ENCODE measurements at places on chromosomes 16 and 17.
A peak's percentile ranks its signal among the peaks of the same experiment; 100 is the strongest.

DNA sequence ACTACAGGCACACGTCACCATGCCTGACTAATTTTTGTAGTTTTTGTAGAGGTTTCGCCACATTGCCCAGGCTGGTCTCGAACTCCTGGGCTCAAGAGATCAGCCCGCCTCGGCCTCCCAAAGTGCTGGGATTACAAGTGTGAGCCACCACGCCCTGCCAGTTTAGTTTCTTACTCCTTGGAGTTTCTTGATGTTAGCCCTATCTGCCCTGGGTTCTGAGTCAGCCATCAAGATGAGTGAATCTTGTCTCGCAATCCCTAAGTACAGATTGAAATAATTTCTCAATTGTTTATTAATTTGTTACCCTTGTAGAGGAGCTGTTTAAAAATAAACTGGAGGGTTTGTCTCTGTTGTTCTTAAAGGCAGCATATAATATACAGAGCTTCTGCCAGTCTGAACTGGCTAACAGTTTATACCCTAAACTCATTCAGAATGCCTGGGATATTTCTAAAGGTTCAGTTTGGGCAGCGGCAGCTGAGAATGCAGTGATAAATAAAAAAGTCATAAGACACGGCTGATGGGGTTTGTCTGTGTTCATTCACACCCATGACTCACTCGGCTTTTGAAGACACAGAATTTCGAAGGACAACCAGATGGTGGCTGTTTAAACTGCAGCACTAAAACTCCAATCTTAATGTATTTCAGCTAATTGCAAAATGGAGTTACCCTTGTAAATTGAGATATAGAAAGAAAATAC is 39.6 kb downstream of the GPRC5B start:
- no peaks in the 10 kb centered on the region for H3K27me3 ChIP-seq
- H3K4me3 ChIP-seq: no peak overlapping the region
- H3K4me1 ChIP-seq: no peaks in the 10 kb centered on the region
- DNase-seq: no peak

- H3K4me3 ChIP-seq: no peak overlapping the region
- peaks cover 76% of the 10 kb centered on the region for H3K4me1 ChIP-seq
- peak overlapping the region; percentile 96 for H3K27ac ChIP-seq
Observed at GRCh38 chr16:50683689-50684374, 2.7 kb upstream of the SNX20 start.

- no peaks in the 10 kb centered on the region for H3K36me3 ChIP-seq
- no peaks in the 10 kb centered on the region for H3K27me3 ChIP-seq
- H3K4me3 ChIP-seq: no peak overlapping the region
- no peaks in the 10 kb centered on the region for H3K4me1 ChIP-seq
- H3K27ac ChIP-seq: no peak overlapping the region
Observed at GRCh38 chr17:34816848-34817247, 144.4 kb downstream of the CCT6B start.

- no peaks in the 10 kb centered on the region for H3K27me3 ChIP-seq
Observed at GRCh38 chr17:80312621-80313135, 52.0 kb downstream of the RNF213 start.

DNA sequence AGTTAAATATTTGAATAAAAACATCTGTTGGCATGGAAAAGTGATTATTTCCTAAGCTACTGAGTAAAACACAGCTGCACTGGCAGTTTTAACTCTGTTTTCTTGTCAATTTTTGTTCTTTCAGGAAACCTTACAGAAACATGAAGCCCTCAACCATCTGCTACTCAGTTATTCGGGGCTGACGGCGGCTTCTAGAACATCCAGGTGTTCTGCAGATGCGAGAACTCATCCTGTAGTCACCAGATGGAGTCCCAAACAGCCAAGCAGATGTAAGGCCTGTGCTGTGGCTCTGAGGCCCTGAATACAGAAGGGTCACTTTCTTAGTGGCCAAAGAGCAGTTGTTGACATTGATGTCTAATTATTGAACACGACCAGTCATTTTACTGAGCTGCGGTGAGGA is 15.5 kb downstream of the ARSG start:
- H3K27ac ChIP-seq: no peak overlapping the region
- no peaks in the 10 kb centered on the region for H3K36me3 ChIP-seq
- H3K4me3 ChIP-seq: no peak overlapping the region
- no peaks in the 10 kb centered on the region for H3K4me1 ChIP-seq
- no peaks in the 10 kb centered on the region for H3K27me3 ChIP-seq
- DNase-seq: no peak

GRCh38 chr17:7513850-7514419 is 29.8 kb downstream of the POLR2A start:
- H3K27me3 ChIP-seq: no peaks in the 10 kb centered on the region
- H3K36me3 ChIP-seq: peaks cover 6% of the 10 kb centered on the region
- no peak for DNase-seq
- H3K4me3 ChIP-seq: no peak overlapping the region

DNA sequence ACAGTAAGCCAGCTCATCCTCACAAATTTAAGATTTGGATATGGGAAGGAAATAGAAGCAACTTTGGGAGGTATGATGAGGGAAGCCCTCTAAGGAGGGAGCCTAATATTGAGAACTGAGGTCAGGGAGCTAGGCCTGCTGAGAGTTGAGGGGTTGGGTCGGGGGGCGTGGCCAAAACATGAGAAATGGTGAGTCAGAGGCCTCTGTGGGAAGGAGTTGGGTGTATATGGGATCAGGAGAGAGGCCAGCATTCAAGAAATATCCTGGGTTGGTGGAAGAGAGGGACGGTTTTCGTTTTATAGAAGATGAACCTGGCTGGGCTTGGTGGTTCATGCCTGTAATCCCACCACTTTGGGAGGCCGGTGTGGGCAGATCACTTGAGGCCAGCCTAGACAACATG is 48.4 kb downstream of the CLEC16A start:
- no peaks in the 10 kb centered on the region for H3K4me1 ChIP-seq
- no peak for DNase-seq
- H3K4me3 ChIP-seq: no peak overlapping the region
- H3K36me3 ChIP-seq: no peaks in the 10 kb centered on the region
- no peaks in the 10 kb centered on the region for H3K27me3 ChIP-seq

- no peak for DNase-seq
- no peaks in the 10 kb centered on the region for H3K4me1 ChIP-seq
- no peak overlapping the region for H3K4me3 ChIP-seq
- H3K36me3 ChIP-seq: no peaks in the 10 kb centered on the region
- H3K27me3 ChIP-seq: no peaks in the 10 kb centered on the region
Observed at GRCh38 chr16:55482056-55482455, 3.1 kb downstream of the MMP2 start.

DNA sequence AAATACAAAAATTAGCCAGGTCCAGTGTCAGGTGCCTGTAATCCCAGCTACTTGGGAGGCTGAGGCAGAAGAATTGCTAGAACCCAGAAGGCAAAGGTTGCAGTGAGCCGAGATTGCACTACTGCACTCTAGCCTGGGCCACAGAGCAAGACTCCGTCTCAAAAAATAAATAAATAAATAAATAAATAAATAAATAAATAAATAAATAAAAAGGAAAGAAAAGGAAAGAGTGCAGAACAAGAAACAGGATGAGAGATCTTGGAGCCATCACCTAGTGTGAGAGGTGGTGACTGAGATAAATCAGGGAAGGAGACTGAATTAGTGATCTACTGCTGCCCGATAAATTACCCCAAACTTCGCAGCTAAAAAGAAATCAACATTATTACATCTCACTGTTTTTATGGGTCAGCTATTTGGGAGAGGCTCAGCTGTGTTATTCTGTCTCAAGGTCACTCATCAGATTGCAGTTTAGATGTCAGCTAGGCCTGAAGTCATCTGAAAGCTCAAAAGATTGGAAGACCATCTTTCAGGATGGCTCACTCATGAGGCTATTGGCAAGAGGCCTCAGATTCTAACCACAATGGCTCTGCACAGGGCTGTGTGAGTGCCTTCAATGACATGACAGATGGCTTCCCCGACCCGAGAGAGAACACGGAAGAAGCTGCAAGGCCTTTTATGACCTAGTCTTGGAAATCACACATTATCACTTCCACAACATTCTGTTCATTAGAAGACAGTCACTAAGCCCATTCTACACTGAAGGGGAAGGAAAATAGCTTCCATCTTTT is 66.4 kb downstream of the CMC2 start:
- no peaks in the 10 kb centered on the region for H3K36me3 ChIP-seq
- H3K27ac ChIP-seq: no peak overlapping the region
- no peak overlapping the region for H3K4me3 ChIP-seq
- DNase-seq: no peak
- H3K27me3 ChIP-seq: no peaks in the 10 kb centered on the region
- no peaks in the 10 kb centered on the region for H3K4me1 ChIP-seq

GRCh38 chr17:78409191-78409928 is 30.9 kb downstream of the PGS1 start:
- no peaks in the 10 kb centered on the region for H3K36me3 ChIP-seq
- no peaks in the 10 kb centered on the region for H3K4me1 ChIP-seq
- H3K27me3 ChIP-seq: no peaks in the 10 kb centered on the region
- no peak overlapping the region for H3K4me3 ChIP-seq
- DNase-seq: no peak

- no peak for DNase-seq
- no peak overlapping the region for H3K27ac ChIP-seq
Observed at GRCh38 chr16:73265124-73265837, 217.4 kb upstream of the ZFHX3 start.

DNA sequence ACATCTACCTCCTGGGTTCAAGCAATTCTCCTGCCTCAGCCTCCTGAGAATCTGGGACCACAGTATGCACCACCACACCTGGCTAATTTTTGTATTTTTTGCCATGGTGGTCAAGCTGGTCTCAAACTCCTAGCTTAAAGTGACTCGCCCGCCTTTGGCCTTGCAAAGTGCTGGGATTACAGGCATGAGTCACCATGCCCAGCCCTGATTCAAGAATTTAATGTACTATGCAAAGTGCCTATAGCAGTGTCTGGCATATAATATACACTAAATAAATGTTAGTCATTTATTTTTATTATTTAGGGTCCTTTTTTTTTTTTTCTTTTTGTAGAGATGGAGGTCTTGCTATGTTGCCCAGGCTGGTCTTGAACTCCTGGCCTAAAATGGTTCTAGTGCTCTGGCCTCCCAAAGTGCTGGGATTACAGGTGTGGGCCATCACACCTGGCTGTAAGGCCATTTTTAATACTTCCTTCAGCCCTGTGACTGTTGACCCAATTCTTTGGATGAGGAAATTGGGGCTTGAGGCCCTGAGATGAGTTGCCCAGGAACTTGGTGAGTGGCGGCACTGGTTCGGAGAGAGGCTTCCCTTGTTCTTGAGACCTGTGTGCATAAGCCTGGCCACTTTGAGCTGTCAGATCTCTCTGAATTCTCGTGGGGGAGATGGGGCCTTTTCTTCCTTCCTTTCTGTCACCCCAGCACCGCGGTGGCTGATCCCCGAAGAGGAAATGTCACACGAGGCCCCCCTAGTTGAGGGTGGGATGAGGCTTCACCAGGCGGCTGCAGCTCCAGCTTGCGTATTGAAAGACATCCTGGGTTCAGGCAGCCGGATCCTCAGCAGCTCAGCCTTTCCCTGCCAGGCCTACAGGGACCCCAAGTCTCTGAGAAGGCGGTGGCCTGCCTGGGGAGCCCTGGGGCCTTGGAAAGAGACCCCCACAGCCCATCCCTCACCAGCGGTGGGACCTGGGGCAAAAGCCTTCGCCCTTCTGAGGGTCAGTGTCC is 38.7 kb downstream of the LAT start:
- no peaks in the 10 kb centered on the region for H3K4me1 ChIP-seq
- no peak overlapping the region for H3K4me3 ChIP-seq
- no peak overlapping the region for H3K27ac ChIP-seq

GRCh38 chr17:6901086-6901485 is 69.6 kb upstream of the TEKT1 start:
- no peak overlapping the region for H3K4me3 ChIP-seq
- no peaks in the 10 kb centered on the region for H3K27me3 ChIP-seq
- no peak overlapping the region for H3K27ac ChIP-seq
- no peaks in the 10 kb centered on the region for H3K4me1 ChIP-seq
- DNase-seq: no peak
- peaks cover 3% of the 10 kb centered on the region for H3K36me3 ChIP-seq

DNA sequence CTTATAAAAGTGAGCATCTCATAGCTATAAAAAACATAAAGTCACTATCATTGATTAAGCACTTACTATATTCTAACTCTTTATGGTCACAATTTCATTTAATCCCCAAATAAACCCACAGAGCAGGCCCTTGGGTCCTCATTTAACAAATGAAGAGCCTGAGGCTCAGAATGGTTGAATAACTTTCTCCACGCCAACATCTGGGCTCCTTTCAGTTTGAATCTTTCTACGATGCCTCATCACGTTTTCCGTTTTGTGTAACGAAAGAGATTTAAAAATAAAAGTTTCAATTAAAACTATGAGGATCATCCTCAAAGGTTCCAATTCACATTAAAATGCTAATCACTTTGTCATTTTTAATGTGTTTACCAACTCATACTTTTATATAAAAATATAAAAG is 74.2 kb upstream of the ADAMTS18 start:
- H3K4me1 ChIP-seq: no peaks in the 10 kb centered on the region
- no peak overlapping the region for H3K27ac ChIP-seq
- no peak overlapping the region for H3K4me3 ChIP-seq
- no peaks in the 10 kb centered on the region for H3K27me3 ChIP-seq

DNA sequence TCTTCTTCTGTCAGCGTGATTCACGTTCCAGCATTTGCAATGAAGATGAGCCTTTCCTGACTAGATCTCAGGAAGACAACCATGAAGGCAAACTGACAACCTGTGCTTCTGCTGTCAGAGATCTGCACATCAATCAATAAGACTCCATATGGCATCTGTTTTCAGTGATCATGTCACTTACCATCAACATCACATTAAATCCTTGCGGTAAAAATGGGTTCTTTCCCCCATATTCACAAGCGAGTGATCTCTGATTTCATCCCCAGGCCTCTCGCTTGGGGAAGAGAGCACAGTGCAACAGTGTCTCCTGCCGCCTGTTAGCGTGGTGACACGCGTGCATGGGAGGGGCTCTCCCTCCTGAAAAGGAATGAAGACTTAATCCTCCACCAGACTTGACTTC is 11.1 kb downstream of the NACA2 start:
- H3K27ac ChIP-seq: no peak overlapping the region
- H3K36me3 ChIP-seq: no peaks in the 10 kb centered on the region
- no peaks in the 10 kb centered on the region for H3K4me1 ChIP-seq
- DNase-seq: peak; percentile 36
- peak overlapping the region; percentile 35 for H3K4me3 ChIP-seq
- no peaks in the 10 kb centered on the region for H3K27me3 ChIP-seq

DNA sequence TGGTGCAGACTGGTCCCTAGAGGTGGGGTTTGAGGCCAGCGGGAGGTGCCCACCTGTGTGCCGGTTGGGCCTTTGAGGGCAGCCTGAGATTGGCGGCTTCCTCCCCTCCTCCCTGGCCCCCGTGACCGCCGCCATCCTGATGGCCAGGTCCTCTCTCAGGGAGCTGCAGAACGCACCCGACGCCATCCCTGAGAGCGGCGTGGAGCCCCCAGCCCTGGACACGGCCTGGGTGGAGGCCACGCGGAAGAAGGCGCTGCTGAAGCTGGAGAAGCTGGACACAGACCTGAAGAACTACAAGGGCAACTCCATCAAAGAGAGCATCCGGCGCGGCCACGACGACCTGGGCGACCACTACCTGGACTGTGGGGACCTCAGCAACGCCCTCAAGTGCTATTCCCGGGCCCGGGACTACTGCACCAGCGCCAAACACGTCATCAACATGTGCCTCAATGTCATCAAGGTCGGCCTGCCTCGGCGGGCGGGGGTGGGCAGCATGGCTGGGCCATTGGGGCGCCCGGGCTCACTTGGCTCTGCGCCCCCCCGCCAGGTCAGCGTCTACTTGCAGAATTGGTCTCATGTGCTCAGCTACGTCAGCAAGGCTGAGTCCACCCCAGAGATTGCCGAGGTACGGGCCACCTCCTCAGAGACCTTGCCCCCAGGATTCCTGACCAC is 2.8 kb downstream of the GPS1 start:
- H3K4me1 ChIP-seq: peaks cover 7% of the 10 kb centered on the region
- H3K27ac ChIP-seq: no peak overlapping the region
- H3K36me3 ChIP-seq: no peaks in the 10 kb centered on the region
- H3K27me3 ChIP-seq: no peaks in the 10 kb centered on the region

- H3K4me1 ChIP-seq: no peaks in the 10 kb centered on the region
- H3K36me3 ChIP-seq: no peaks in the 10 kb centered on the region
- H3K4me3 ChIP-seq: no peak overlapping the region
Observed at GRCh38 chr16:5064915-5065314, 841 bp downstream of the C16orf89 start.
